ENCODE measurements at places on chromosomes 16 and 17.

DNA sequence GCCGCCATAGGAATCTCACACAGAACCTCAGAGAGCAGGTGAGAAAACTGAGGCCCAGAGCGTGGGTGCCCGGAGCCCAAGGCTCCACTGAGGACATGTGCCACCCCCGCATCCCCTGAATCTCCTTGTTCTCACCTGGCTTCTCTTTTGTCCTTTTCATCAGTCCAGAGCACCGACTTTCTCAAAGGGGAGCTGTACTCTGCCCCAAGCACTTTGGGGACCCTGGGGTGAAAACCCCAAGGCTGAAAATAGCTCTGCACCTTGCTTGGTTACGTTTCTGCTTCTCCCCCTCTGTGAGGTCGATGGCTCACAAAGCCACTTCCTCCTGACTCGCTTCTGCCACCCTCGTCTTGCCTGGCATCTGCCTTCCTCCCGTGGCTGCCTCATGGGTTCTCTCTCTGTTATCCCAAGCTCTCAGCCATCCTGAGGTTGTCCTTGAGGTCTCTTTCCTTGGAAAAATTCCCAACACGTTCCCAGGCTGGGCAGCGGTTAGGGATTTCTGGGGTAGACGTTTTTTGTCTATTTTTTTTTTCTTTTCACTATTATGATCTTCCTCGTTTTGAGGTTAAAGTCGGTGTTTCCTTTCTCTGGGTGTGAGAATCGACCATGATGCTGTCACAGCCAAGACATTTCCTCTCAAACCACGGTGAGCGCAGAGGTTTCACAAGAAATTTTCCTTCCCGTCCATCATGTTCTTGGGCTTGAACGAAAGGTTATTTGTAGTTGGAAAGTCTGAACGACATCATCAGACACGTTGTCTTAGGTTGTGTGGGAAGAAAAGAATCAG is 37.2 kb downstream of the IRF8 start:
- no peak for DNase-seq

GRCh38 chr17:47949946-47950345 is 7.7 kb downstream of the PRR15L start:
- DNase-seq, result no peak

DNA sequence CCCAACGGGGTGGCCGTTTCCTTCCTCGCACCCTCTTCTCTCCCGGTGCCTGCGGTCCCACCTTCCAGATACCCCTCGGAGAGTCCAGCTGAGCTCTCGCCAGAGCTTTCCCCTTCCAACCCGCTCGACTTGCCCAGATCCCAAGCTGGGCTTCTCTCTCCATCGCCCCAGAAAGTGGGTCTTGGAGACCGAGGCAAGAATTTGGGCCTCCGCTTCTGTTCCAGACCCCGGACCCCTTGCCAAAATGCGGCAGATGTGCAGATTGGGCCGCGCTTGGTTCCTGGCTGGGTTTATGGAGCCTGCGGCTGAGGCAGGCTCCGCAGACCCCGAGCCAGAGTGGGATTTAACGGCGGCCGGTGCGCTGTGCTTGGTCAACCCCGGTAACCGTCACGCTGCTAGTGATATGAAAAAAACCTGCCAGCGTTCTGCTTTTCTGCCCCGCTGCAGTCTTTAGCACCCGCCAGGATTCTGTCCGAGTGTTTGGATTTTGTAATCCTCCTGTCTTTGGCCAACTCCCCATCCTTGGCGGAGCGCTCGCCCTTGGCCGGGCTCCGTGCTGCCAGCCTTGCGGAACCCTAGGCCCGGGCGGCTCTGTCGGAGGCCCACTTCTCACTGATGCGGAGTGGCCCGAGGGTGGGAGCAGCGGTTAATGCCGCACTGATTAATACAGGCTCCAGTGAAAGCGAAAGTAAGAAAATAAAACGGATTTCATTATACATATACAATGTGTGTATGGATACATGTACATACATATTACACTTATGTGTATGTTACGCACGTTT is 754 bp upstream of the SLFN11 start:
- peak; percentile 36 for DNase-seq

DNA sequence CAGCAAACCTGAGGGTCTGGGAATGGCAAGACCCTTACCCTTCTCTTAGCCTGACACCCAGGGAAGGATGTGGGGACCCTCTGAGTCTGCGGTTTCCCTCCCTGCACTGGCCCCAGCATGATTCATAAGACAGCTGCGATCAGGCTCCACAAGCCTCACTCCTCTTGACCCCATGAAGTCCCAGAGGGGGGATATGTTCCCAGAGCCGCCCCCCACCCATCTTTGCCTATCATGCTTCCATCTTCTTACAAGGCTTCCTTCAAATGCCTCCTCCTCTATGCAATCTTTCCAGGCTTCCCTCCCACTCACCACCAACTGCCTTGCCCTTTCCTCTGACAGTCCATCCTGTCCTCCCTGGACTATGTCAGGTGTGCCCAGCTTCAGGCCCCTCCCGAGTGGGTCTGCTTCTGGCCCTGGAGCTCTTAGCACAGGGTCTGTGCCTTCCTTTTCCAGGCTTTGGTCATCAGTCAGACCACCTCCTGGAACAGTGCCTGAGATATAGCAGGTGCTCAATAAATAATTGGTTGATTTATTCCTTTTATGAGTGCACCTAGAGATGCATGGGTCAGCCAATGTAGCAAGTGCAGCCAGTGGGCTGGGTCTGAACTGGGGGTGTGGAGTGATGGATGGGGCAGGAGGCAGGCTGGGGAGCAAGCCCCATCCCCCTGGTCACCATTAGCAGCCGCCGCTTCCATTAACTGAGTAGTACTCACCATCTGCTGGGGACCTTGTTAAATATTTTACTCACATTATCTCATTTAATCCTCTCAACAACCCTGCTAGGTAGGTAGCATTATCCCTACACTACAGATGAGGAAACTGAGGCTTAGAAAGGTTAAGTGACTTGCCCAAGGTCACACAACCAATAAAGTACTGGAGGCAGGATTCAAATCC is 8.4 kb downstream of the DLX3 start:
- no peak for DNase-seq

- no peak for DNase-seq
Observed at GRCh38 chr16:2366660-2367309, 26.3 kb upstream of the ABCA3 start.

GRCh38 chr16:27918755-27919154 is 144.8 kb downstream of the GSG1L start:
- no peak for DNase-seq

- no peak for DNase-seq
Observed at GRCh38 chr16:69320740-69321073, 9.6 kb downstream of the VPS4A start.

DNA sequence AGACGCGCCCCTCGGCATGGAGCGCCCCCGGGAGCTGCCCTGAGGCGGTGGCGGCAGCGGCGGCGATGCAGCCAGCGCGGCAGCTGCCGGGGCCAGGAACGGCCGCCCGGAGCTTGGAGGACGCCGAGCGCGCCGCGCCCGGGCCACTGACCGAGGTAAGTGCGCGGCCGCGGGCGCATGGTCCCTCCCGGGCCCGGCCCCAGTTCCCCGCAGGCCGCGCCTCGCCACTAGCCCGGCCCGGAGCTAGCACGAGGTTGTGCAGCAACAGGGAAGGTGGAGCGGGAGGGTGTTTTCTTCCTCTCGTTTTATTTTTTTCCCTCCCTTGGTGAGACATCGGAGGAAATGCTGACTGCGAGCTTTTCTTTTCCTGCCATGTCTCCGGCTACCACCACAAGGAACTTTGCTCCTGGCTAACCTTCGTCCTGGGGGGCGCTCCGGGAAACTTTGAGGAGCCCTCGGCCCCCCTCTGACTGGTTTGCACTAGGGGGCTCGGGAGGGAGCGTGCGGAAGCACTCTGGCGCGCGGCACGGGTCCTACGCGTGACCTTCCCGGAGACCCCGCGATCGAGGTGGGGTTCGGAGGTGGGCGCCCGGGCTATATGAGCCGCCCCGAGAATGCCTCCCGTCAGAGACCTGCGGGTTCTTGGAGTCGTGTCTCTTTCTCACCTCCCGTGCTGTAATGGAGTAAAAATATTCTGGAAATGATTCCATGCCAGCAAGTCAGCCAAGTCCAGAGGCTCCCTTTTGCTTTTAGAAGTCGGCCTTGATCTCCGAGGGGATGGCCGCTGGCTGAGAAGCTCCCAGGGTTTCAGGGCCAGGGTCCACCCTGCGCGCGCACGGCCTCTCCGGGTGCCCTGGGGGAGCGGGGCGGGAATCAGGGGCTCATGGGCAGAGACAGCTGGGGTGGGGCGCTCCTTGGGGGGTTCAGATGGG is 868 bp downstream of the KCNJ12 start:
- peak; percentile 70 for DNase-seq

DNA sequence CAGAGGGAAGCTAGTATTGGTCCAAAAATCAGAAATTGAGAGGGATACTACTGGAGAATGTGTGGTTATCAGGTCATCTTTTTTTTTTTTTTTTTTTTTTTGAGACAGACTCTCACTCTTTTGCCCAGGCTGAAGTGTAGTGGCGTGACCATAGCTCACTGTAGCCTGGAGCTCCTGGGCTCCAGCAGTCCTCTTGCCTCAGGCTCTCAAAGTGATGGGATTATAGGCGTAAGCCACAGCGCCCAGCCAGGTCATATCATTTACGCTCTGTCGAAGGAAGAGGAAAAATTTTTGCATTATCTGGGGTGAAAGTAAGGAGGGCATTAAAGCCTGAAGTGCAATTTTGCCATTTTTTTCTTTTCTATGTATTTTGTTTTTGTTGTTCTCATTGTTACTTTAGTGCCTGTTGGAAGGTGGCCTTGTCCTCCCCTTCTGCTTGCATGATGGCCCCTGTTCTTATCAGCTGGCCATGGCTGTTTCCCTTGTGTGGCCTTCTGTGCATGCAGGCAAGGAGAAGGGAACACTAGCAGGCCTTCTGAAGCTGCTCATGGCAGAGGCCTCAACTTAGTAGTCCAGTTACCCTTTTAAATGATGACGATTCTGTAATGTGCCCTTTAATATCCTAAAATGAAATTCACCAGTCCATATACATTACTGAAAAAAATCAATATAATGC is 118.3 kb downstream of the SPECC1 start:
- no peak for DNase-seq

GRCh38 chr17:36992701-36993100 is 43.9 kb downstream of the AATF start:
- peak; percentile 78 for DNase-seq

GRCh38 chr17:82445542-82445941 is 5.0 kb downstream of the CYBC1 start:
- DNase-seq, result no peak

GRCh38 chr16:58148099-58148498 is 18.9 kb upstream of the CFAP20 start:
- DNase-seq, result no peak

GRCh38 chr16:81483970-81484595 is 39.5 kb downstream of the CMIP start:
- no peak for DNase-seq

DNA sequence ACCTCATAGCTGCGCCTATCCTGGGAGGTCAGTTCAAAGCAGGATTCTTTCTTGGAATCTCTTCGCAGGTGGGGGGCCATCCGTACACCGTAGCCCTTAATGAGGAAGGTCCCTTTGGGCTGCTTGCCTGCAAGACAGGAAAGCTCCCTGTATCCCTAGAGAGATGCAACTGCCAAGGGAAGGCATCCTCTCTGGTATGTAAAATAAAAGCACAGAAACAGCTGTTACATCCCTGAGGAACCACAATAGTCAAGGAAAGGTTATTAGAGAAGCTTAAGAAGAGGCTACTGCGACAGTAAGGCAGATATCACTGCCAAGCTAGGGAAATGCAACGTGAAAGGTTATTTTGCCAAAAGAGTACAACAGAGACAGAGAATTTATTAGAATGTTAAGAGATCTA is 77.2 kb downstream of the SNX11 start:
- DNase-seq, result no peak

DNA sequence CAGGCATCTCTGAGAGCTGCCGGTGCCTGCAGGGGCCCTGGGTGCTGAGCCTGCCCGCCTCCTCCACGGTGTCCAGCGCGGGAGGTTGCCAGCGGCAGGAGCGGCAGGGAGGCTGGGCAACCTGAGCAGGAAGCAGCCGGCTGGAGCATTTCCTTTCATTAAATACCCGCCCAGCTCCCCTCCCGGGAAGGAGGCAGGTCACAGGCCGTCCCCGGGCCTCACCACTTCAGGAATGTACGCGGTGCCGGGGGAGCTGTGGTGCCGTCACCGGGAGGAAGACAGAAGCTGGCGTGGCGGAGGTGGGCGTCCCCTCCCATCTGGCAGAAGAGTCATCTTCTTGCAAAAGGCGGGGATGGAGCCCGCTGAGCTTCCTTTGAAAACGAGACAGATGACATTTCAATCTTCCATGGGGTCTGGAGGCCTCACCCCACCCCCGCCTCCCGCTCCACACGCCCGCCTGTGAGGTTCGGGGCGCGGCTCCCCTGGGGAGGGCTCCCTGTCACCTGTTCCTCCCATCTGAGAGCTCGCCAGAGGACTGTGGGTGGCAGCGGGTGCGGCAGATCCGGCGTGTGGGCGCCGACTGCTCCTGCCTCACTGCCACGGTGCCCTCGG is 16.0 kb downstream of the SOX8 start:
- DNase-seq, result no peak

- no peak for DNase-seq
Observed at GRCh38 chr17:21815352-21816063, 123.2 kb downstream of the KCNJ18 start.

DNA sequence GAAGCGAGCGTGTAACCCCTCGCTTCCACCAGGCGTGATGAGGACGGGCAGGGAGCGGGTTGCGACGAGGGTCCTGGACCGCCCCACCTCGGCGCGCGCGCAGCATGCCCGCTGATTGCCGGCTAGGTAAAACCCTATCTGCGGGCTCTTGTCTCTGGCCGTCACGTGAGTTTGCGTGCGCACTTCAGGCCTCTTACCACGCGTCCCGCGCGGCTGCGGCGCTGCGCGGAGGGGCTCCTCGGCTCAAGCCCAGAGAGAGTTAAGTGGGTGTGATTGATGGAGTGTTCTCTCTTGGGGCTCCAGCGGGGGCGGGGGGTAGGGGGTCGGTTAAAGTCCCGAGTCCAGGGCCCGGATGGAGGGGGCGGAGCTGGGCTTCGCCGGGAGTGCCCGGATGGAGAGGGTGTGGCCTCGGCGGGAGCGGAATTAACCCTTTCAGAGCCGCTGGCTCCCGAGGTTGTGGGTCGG is 7.9 kb downstream of the KDM6B start:
- peak; percentile 95 for DNase-seq

- DNase-seq, result no peak
Observed at GRCh38 chr17:77400445-77400870, 259.7 kb downstream of the SEC14L1 start.

DNA sequence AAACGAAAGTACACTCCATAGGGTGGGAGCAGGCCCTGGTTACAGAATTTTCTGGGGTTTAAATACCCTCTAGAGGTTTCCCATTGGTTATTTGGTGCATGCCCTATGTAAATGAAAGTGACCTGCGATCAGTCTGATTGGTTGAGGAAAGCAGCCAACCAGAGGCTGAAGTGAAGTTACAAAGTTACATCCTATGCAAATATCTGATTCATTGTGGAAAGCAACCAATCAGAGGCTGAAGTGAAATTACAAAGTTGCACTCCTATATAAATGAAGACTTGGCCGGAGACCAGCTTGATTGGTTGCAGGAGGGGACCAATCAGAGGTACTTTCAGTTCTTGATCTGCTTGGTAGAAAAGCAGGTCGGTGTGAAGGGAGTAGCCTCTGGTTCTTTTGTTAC is 24.4 kb downstream of the NAA60 start:
- DNase-seq, result no peak

- no peak for DNase-seq
Observed at GRCh38 chr17:56599088-56599487, 5.6 kb downstream of the NOG start.
